ENCODE measurements at places on chromosomes 2 and 18.
A peak's percentile ranks its signal among the peaks of the same experiment; 100 is the strongest.

DNA sequence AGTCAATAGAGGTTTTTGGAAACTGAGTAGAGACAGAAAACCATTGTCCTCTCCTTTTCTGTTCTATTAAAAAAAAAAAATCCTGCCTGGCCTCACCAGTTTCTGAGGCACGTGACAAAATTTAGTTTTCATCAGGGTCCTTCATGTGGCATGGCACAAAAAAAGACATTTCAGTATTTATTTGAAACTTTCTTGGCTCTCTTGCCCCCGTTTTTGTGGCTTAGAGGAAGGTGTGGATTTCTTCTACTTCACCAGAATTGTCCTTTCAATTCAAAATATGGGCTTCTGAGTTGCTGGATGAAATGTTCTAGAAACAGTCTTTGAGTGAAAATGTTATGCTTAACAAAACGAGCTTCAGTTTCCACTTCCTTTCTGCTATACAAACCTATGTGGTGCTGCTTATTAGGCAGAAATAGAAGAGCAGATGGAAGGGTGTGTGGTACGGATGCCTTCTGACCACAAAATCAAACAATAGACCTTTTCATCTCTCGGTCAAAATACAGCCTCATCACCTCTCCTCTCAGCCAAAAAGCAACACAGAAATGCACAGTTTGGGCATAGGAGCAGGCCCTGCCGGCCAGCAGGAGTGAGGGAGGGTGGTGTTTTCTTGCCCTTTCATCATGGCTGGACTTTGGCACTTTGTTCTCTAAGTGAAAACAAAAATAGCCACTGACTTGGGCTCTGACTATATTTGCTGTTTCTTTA, 89.2 kb downstream of the SH3RF3 start:
- DNase-seq = no peak

DNA sequence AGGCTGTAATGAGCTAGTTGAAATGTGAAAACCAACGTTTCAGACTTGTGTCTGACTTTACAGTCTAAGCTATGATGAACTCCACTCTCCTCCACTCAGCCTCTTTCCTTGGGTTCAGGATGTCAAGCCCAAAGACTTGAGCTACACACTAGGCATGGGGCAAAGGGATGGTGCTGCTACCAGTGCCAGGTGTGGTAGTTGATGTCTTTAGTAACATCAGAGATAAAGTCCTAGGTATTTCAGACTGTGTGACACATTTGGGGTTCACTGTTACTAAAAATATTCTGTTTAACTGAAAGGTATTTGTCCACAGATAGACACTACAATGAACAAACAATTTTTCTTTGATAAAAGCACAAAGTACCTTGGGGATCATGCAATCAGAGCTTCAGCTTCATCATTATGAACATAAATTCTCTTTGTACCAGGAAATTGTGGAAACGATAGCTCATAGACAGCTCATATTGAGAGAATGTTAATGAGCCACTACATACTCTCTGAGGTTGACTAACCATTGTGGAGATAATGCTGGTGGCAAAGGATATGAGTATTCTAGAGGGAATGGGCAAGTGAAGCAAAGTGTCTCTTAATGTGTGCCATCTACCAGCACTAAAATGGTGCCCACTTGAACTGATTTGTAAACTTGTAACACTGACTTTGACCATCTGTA, 253.7 kb upstream of the THUMPD2 start:
- no peak for DNase-seq

GRCh38 chr18:57743008-57743407, 60.1 kb downstream of the ATP8B1 start:
- no peak for DNase-seq

GRCh38 chr2:11652553-11652952, 17.4 kb downstream of the NTSR2 start:
- DNase-seq = no peak

GRCh38 chr2:186518945-186519344, 32.9 kb downstream of the ZC3H15 start:
- DNase-seq = no peak

GRCh38 chr2:25389161-25389560, 47.4 kb upstream of the DNMT3A start:
- no peak for DNase-seq

DNA sequence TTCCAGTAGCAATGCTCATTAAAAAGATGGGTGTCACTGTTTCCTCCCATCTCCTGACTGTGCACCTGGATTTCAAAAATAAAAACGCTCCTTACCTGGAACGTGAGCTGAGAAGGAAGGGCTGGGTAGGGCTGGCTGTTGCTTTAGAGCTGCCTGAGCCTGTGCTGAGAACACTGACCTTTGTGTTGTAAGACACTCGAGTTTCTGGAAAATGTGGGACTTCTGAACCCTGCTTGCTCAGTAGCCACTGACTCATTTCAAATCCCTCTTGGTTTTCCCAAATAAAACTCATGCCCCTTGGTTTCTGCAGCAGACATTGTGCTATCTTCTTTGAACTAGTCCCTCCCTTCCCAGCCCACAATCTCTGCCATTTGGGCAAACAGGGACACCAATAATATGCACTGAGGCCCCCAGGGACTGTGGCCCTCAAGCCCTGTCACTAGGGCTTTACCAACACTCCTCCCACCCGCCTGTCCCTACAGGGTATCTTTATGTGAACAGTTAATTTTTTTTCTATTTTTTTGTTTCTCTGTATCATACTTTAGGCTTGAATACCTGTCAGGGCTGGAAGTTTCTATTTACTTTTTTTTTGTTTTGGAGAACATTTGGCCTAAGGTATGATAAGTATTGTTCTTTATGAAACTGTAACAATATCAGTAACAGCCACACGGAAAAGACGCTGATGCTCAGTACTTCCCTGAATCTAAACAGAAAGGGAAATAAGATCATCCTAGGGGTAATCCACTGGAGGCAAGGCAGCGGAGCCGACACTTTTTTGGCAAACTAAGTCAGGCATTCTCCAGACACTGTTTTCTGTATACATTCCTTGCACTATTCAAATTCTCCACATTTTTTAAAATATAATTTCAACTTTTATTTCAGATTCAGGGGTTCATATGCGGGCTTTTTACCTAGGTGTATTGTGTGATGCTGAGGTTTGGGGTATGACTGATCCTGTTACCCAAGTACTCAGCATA, 280.2 kb downstream of the STK39 start:
- DNase-seq = no peak

DNA sequence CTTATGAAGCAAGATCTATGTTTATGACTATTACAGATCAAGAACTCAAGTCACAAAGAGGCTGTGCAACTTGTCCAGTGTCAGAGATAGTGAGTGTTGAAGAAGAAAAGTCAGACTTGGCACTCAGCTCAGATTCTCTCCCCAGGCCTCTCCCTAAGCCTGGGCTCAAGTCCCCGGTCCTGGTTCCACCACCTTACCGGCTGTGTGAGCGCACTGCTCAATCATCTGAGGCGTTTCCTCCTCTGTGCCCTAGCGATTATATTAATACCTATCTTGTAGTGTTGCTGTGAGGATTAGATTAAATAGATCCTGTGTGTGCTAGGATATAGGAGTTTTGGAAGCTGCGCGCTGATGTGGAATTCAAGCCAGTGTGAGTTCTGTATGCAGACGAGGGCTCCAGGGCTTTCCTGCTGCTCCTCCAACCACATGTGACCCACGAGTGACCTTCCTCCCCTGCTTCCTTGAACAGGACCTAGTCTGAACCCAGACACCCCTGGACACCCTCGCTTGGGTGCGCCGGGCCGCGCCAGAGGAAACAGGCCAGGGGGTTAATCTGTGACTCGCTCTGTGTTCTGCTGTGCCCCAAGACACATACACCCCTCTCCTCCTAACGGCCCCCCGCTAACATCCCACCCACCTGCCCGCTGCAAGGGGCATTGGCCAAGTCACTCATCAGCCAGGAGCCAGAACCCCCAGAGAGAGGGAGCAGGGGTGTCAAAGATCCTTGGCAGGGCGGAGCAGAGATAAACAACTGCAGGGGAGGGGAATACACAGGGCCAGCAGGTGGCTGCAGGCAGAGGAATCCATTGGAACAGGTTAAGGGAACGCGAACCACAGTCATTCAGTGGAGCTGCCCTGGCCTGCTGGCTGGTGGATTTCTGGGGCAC, 38.3 kb downstream of the TNS1 start:
- DNase-seq = no peak

DNA sequence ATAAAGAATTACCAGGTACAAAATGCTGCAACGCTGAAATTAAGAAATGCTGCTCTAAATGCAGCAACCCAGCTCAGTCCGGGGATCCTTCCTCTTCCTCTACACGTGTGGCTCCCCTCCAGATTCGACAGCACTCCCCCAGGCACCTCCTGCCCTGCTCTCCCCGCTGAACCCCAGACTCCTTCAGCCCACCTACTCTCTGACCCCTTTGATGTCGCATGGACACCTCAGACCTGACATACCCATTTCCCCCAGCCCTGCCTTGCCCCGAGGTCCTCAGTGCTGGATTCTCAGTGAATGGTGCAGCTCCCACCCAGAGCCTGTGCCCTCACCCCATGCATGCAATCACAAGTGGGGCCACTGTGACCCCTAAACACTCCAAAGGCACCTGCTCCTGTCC, 4.6 kb upstream of the ADRA2B start:
- no peak for DNase-seq

DNA sequence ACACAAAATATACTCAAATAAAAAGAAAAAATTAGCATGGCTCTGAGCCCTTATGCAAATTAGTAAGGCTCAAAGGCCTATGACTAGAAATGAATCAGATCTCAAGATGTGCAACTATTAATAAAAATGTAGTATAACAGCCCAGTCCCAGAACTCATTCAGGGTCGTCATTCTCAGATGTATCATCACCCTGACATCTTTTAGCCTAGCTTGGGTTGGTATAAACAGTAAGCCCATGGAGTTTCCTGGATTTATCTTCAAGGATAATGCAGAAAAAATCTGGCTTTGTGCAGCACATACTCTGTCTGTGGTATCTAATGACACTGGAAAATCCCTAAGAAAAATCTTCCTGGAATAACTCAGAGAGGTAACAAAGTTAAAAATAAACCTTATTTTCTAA, 239.3 kb downstream of the ZNF385B start:
- DNase-seq = no peak

DNA sequence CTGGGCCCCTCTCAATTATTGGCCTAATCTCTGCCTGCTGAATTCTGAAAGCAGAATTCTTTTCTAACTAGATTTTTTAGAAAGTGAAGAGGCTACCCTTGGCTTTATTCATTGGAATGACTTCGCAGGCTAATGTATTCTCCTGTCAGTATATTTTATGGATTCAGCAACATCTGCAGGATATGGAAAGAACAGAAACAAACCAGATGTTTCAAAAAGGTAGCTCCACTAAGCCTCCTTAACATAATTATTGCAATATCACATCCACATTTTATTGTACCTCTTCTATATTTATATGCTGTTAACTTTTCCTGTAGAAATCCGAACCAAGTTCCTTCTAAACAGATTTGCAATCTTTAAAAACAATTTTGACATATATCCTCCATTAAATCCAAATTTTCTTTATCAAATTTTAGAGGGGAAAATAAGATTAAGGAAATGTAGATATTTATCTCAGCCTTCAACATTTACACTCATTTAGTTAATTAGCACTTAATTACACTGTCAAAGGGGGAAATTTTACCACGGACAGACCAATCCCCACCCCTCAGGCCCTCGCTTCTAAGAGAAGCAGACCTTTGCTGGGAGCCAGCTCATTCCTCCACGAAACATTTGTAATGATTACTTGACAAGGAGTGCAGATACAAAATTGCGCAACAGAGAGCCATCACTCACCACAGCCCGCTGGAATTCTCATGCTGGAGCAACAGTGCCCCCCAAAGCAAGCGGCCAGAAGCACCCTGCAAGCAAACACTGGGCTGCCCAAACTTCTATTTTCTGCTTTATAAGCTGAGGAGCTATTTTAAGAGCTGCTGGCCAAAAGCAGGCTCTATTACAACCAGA, 253.4 kb downstream of the ETAA1 start:
- DNase-seq = peak; percentile 3

DNA sequence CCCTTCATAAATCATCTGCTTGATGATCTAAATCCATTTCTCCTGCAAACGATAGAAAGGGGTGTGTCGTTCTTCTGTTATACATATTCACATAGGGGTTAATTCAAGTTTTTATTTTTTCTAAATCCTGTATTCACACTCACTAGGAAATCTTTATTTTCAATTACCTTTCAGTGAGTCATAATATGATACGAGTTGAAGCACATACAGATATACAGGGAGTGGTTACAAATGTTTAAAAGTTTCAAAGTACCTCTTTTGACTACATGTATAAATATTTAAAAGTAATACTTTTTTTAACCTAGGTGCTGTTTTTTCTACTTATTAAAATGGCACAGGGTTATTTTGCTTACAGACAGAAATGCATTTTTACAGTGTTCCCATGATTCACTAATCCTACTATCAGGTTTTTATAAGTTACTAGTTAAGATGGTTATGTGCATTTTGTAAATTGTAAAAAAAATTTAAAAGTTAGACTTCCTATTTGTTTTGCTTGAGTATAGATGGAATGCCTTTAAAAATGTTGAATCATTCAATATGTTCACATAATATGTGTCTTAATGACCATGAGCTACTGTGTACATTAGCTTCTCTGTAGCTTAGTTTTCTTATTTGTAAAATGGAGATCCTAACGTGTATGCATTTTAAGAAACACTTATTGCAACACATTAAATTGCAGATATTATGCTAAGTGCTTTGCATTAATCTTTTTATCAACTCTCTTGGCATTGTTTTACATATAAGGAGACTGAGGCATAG, 1378.1 kb downstream of the DSC3 start:
- DNase-seq = no peak

DNA sequence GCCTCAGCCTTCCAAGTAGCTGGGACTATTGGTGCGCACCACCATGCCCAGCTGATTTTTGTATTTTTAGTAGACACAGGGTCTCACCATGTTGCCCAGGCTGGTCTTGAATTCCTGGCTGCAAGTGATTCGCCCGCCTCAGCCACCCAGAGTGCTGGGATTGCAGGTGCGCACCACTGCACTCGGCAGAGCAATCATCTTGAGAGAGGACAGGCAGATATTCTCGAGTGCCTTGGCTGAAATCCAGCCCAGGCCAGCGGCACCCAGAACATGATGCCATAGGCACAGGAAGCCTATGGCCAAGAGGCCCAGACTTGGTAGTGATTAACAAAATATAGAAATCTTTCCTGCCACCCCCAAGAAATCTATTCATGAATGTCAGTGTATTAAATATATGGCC, 58.0 kb upstream of the PEX13 start:
- no peak for DNase-seq

GRCh38 chr2:106161938-106162820, 31.9 kb downstream of the UXS1 start:
- no peak for DNase-seq

- DNase-seq = peak; percentile 81
These were observed at the start of gene SP140L for GRCh38 chr2:230326453-230327417. Gene SP140L (plus strand): TSS chr2:230327193. CDS start chr2:230327270, 77 bp downstream.

DNA sequence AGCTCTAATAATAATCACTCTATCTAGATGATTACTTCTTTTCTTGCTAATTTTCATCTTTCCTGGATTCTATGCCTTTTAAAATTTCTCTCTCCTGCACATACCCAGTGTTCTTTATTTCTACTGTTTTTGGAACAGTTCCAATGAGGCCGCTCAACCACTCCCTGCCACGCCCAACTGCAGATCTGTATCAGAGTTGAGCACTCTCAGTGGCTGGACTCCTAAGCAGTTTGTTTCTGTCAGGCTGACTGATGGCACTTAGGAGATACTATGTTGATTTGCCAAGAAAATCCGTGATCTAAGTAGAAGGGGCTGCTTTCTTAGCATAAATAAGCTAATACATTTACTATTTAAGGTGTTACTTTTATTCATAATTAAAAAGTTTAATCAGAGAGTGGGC, 192.8 kb downstream of the ARHGAP15 start:
- DNase-seq = no peak

- no peak for DNase-seq
These were observed 34.0 kb downstream of the PIGN start for GRCh38 chr18:62152844-62153243.

Measured in stimulated activated CD4-positive, alpha-beta T cell treated with anti-CD3 and anti-CD28 coated beads, Interleukin-1b, Interleukin-23, amount 100 ng/mL, for 48 hours (primary cell).